ENCODE measurements at places on chromosomes 11 and 22. TPM values are rescaled to one million over a fixed set of nuclear protein-coding genes. Genes with fewer than 3 reads are reported as not detected.

DNA sequence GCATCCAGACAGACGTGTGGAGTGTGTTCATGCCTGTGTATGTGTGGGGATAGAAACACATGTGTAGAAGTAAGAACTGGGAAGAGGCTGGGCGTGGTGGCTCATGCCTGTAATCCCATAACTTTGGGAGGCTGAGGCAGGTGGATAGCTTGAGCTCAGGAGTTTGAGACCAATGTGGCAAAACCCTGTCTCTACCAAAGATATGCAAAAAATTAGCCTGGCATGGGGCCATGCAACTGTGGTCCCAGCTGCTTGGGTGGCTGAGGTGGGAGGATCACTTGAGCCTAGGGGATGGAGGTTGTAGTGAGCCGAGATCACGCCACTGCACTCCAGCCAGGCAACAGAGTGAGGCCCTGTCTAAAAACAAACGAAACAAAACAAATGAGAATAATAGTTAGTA, 1166.6 kb downstream of the TBC1D22A start:
- DNase-seq: no peak

GRCh38 chr11:2533587-2534133, 88.9 kb downstream of the KCNQ1 start:
- no peak for DNase-seq

DNA sequence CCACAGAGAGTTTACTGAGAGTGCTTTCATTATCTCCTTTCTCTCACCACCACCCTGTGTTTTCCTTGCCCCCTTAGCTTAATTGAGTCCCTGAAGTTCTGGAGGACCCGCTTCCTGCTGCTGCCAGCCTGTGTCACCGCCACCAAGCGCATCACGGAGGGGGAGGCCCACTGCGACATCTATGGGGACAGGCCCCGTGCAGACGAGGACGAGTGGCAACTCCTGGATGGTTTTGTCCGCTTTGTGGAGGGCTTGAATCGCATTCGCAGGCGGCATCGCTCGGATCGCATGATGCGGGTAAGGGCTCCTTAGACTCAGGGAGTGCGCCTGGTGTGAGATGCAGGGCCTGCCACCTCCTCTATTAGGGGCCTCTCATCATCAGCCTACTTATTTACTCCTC, 91.1 kb downstream of the DEPDC5 start:
- DNase-seq: no peak

GRCh38 chr11:101775033-101775432, 139.8 kb upstream of the CEP126 start:
- no peak for DNase-seq

GRCh38 chr11:68214173-68215086, 1.3 kb upstream of the KMT5B start:
- DNase-seq: no peak

DNA sequence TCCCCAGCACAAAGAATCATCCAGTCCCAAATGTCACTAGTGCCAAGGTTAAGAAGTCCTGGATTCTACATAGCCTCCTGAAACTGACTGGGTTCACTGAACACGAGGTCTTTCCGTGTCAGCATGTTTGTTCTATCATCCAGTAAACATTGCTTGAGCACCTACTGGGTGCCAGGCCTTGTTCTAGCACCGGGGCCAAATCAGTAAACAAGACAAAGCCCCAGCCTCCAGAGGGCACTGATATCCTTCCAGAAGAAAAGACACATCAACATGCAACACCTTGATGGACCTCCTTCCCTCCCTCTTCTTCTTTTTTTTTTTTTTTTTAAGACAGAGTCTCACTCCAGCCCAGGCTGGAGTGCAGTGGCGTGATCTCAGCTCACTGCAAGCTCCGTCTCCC, 26.9 kb downstream of the TPST2 start:
- DNase-seq: no peak

- no peak for DNase-seq
Measured at GRCh38 chr22:36954251-36955014, 41.0 kb downstream of the CSF2RB start.

DNA sequence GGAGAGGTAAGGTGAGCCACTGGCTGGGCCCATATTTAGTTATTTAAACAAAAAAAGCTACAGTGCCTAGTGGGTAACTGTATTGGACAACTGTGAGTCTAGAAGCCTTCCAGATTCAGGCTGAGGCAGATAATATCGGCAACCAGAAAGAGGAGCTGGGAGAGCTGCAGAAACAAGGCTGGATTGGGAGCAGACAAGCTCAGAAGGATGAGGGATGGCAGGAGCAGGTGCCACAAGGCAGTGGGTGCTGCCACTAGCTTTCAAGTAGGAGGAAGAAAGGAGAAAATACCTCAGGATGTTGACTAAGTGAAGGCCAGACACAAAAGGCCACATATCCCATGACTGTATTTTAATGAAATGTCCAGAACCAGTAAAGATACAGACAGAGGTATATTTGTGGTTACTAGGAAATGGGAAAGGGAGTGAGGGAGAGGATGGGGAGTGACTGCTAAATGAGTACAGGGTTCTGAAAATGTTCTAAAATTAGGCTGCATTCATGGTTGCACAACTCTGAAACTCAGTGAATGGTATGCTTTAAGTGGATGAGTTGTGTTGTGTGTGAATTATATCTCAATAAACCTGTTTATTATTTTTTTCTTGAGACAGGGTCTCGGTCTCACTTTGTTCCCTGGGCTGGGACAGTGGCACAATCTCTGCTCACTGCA, 11.8 kb upstream of the RAPSN start:
- DNase-seq: no peak

DNA sequence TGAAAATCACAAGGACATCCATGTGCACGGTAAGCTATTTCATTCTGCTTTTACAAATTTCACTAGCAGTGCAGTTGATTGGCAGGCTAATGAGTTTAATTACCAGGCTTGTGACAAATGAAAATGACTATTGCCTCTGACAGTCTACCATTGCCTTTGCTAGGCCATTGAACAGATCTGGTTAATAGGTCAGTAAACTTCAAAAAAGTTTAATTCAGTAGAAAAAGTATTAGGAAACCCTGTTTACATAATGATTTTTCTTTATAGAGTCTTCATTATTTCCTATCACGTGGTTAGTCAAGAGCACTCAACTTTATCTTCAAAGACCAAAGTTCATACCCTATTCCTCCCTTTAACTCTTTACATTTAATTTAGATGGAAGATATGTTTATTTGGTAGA, 77.0 kb downstream of the PRMT3 start:
- DNase-seq: no peak

DNA sequence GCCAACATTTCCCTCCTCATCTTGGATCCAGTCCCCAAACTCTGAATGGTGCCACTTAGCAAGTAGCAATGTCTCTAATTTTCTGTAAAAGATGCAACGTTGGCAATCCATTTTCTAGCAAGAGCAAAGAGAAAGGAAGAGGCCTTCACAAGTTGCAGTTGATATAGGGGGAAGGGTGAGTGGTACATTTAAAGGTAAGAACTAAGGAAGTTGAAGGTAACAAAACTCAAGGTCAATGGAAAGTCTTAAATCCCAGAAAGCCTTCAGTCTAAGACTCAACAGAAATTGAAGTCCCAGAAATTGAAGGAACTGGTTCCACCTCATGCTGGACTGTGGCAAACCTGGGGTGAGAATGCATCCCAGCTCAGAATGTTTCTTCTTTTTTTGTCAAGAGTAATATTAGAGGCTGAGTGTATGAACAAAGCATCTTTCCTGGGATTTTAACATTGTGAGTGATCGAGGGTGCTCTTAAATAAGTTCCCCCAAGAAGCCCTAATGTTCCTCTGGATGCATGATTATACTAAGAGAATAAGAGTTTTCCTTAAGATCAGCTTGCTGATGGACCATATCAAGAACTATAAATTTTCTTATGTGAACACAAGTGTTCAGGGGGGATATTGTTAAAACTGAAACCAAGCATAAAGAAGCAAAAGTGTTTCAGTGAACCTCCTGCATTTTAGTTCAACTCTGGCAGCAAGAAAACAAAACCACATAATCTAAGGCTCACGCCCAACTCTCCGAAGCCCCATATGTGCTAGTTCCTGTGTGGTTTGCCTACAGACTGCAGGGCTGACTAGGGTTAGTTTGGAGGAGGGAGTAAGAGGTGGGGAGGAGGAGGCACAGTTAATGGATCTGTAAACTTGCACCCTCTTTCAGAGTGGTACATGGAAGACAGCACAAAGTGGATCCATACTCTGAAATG, at the start of gene GRAP2:
TSS of gene GRAP2 (plus strand) at position 779 of the 922 bp plus-strand sequence. CDS start 46,023 bp downstream, outside the sequence.
- DNase-seq: no peak

- DNase-seq: no peak
Measured at GRCh38 chr22:44026066-44026629, 2.0 kb downstream of the PARVB start.

GRCh38 chr11:6864438-6864837, 1.6 kb downstream of the OR10A2 start:
- DNase-seq: no peak

DNA sequence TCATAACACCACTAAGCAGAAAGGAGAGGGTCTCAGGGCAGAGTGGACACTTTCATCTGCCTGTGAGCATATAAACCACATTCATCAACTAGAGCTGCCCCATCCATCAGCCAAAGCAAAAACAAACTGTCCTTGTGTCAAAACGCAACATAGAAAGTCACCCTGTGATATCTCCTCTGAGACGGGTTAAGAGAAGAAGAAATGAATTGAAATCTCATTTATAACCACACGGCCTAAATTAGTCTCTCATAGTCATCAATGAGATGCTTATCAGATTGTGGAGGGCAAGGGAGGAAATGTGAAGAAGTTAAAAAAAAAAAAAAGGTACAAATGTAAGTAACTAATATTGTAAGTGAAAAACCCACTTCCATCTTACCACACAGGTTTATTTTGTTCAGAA, 75.7 kb downstream of the SIK3 start:
- no peak for DNase-seq

GRCh38 chr22:23220485-23221350, 40.4 kb downstream of the BCR start:
- no peak for DNase-seq

- DNase-seq: no peak
Measured at GRCh38 chr11:43746670-43747069, 66.1 kb downstream of the HSD17B12 start.

DNA sequence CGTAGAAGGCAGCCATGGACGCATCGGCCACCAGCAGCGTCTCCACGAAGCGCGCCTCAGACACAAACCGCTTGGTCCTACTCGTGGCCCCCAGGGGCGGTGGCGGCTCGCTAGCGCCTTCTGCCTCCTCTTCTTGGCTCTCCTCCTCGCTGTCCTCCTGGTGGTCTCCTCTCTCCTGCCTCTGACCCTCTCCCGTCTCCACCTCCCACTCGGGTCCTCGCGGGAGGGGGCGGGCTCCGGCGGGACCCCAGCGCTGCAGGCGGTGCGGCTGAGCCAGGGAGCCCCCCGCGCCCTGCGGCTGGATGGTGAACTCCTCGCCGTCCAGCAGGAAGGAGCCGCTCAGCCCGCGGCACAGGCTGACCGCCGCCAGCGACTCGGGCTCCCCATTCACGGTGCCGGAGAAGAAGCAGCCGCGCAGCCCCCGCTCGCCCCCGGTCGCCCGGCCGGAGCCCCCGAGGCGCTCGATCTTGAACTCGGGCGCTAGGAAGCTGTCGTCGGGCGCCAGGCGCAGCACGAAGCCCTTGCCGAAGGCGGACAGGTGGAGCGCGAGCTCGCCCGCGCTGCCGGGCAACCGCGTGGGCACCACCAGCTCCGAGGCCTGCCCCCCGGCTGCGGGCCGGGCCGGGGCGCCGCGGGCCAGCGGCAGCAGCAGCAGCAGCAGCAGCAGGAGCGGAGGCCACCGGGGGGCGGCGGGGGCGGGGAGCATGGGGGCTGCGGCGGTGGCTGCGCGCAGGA, 661 bp downstream of the ADAMTS8 start:
- DNase-seq: no peak

GRCh38 chr11:102360681-102361080, 13.7 kb downstream of the BIRC2 start:
- DNase-seq: no peak

DNA sequence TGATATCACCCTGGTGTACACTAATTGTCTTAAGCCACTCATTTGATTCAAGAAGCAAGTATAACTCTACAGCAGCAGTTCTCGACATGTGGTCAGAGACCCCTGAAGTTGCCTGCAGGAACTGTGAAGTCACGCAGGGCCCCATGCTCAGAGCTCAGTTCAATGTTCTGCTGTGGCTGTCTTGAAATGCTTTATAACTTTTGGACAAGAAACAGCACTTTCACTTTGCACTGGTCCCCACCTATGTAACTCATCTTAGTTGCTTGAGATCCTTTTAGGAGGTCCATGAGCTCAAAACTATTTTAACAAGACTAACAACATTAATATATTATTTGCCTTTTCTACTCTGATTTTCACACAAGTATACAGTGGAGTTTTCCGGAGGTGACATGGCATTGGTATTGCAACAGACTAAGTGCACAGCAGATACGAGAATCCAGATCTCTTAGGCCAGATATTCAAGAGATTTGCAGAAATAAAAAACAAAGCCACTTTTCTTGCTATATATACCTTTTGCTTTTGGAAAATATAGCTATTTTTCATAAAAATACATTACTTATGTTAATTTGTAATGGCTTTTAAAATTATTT, 64.8 kb downstream of the PRR5L start:
- DNase-seq: no peak

DNA sequence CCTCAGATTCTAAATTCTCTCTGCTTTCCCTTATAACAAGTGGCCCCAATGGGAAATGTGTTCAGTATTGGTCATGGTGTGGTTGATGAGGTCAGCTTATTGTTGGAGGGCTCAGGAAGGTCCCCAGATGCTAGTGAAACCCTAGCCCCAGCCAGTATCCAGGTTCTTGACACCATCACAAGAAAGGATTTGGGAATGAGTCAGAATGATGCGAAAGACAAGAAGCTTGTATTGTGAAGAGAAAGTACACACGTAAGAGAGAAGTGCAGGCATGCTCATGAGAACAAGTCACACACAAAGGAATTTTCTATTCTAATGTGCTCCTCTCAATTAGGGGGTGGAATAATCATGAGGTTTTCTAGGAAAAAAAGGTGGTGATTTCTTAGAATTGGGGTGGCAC, 34.9 kb upstream of the TRPC6 start:
- no peak for DNase-seq

The CRYBB2 gene
- total RNA-seq: 0.54 TPM

The SMARCB1 gene
- 43.5 TPM for total RNA-seq

The CRYAB gene
- 325 TPM for total RNA-seq

The RPS6KB2 gene
- total RNA-seq: 69.3 TPM

The EFCAB6 gene
- 2.2 TPM for total RNA-seq

The TMEM132A gene
- 8.4 TPM for total RNA-seq

The CARD18 gene
- total RNA-seq: not detected

The TSPAN18 gene
- total RNA-seq: 7.7 TPM

The ZNF70 gene
- 13.8 TPM for total RNA-seq

The RAB30 gene
- total RNA-seq: 16.6 TPM

Data from thoracic aorta (tissue), 2 donors.